ENCODE measurements at places on chromosomes 3 and 15. TPM values are rescaled to one million over a fixed set of nuclear protein-coding genes. Genes with fewer than 3 reads are reported as not detected.

The ZNF385D gene
- total RNA-seq: 3.1 TPM

The MYLK gene
- 168 TPM for total RNA-seq

The TLR9 gene
- 0.91 TPM for total RNA-seq

The LDHAL6B gene
- not detected for total RNA-seq

The PEX11A gene
- total RNA-seq: 17.3 TPM

The PRSS50 gene
- total RNA-seq: 0.69 TPM

- H3K27ac ChIP-seq: no peak overlapping the region
- no peaks in the 10 kb centered on the region for H3K36me3 ChIP-seq
- no peaks in the 10 kb centered on the region for H3K27me3 ChIP-seq
- DNase-seq: no peak
- peaks cover 6% of the 10 kb centered on the region for H3K4me1 ChIP-seq
These were observed 334.9 kb downstream of the PTPRG start for GRCh38 chr3:61896251-61896650.

DNA sequence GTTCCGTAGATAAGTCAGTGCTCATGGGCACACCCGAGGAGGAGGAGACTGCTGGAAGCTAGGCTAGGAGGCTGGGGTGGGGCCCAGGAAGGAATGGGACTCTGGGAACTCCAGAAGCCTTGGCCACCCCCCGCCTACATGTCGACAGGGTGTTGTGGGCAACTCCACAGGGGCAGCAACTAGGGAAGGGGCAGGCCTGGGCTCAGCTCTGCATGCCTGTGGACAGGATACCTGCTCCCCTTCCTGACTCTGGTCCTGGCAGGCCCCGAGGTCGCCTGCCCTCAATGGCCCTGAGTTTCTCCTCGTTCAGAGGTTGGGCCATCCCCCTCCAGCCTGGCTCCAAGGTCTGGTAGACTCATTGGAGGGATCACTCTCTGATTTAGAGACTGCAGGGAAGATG, 138.9 kb upstream of the LINGO1 start:
- no peak overlapping the region for H3K27ac ChIP-seq
- no peaks in the 10 kb centered on the region for H3K4me1 ChIP-seq
- no peaks in the 10 kb centered on the region for H3K27me3 ChIP-seq

DNA sequence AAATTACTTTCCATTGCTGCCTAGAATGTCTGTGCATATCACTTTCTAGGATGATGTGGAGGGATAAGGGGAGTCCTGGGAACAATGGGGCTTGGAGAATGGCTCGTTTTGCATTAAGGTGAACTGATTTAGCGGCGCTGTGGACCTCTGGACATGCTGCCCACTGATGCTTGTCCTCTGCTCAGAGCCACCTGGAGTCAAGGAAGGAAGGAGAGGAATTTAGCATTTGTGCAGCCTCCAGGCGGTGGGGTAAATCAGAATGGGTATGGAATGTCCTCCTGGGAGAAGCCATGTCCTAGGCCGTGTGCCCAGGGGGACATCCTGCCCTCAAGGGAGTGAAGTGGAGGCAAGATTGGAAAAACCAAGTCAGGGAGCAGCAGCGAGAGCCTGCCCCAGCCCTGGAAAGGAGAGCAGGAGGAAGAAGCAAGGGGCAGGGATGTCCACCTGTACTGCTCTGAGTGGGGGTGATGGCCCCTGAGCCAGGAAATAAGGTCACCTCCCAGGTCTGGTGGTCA, 37.8 kb downstream of the KY start:
- H3K4me1 ChIP-seq: no peaks in the 10 kb centered on the region
- no peak for DNase-seq
- no peaks in the 10 kb centered on the region for H3K27me3 ChIP-seq
- H3K4me3 ChIP-seq: no peak overlapping the region

GRCh38 chr3:14719006-14719405, 44.1 kb downstream of the C3orf20 start:
- no peak for DNase-seq
- no peaks in the 10 kb centered on the region for H3K4me1 ChIP-seq
- H3K36me3 ChIP-seq: no peaks in the 10 kb centered on the region
- no peak overlapping the region for H3K4me3 ChIP-seq
- no peak overlapping the region for H3K27ac ChIP-seq

- H3K4me3 ChIP-seq: no peak overlapping the region
- H3K36me3 ChIP-seq: no peaks in the 10 kb centered on the region
- no peak for DNase-seq
- peaks cover 1% of the 10 kb centered on the region for H3K4me1 ChIP-seq
- no peak overlapping the region for H3K27ac ChIP-seq
These were observed 298.2 kb upstream of the SATB1 start for GRCh38 chr3:18723206-18723810.

- H3K4me1 ChIP-seq: peaks cover 5% of the 10 kb centered on the region
- H3K27me3 ChIP-seq: no peaks in the 10 kb centered on the region
- no peak overlapping the region for H3K4me3 ChIP-seq
- H3K27ac ChIP-seq: no peak overlapping the region
- DNase-seq: no peak
These were observed 106.2 kb downstream of the XXYLT1 start for GRCh38 chr3:195164573-195165264.

- no peak overlapping the region for H3K27ac ChIP-seq
- no peaks in the 10 kb centered on the region for H3K36me3 ChIP-seq
These were observed 9.3 kb upstream of the PLXND1 start for GRCh38 chr3:129615751-129616281.

GRCh38 chr3:11626084-11626463, 17.6 kb downstream of the VGLL4 start:
- H3K27me3 ChIP-seq: no peaks in the 10 kb centered on the region
- peaks cover 17% of the 10 kb centered on the region for H3K4me1 ChIP-seq
- H3K36me3 ChIP-seq: no peaks in the 10 kb centered on the region
- DNase-seq: no peak
- H3K4me3 ChIP-seq: no peak overlapping the region

- no peaks in the 10 kb centered on the region for H3K4me1 ChIP-seq
- DNase-seq: no peak
- no peak overlapping the region for H3K4me3 ChIP-seq
- no peak overlapping the region for H3K27ac ChIP-seq
- H3K36me3 ChIP-seq: no peaks in the 10 kb centered on the region
- no peaks in the 10 kb centered on the region for H3K27me3 ChIP-seq
These were observed 16.9 kb upstream of the PSMD6 start for GRCh38 chr3:64039981-64040733.

- no peaks in the 10 kb centered on the region for H3K27me3 ChIP-seq
- no peaks in the 10 kb centered on the region for H3K36me3 ChIP-seq
- no peak overlapping the region for H3K4me3 ChIP-seq
- no peaks in the 10 kb centered on the region for H3K4me1 ChIP-seq
These were observed 92.2 kb downstream of the SV2B start for GRCh38 chr15:91192285-91192684.

DNA sequence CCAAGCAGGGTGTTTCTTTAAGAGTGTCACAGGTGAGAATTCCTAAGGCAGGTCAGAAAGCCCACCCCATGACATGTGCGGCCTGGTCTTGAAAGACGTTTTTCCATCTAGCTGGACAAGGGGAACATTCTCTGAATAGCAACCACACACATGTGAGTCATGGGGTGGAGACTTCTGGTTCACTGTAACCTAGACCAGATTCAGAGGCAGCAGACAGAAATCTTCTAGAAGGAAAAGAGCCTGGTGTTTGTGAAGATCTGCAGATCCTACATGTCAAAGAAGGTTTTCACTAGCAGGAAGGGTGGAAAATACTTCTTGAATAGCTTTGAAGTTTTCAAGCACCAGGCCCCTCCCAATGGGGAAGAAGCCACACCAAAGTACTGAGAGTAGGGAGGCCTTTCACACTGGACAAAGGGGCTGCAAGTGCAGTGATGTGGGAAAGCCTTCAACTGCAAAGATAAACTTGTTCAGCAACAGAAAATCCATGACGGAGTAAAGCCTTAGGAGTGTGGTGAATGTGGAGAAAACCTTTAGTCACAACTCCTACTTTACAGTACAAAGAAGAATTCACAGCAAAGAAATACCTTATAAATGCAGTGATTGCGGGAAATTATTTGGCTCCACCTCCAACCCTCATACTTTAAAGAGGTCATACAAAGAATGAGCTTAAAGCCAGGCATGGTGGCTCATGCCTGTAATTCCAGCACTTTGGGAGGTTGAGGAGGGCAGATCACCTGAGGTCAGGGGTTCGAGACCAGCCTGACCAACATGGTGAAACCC, 17.6 kb downstream of the ADAM10 start:
- no peak overlapping the region for H3K27ac ChIP-seq
- no peak for DNase-seq
- no peaks in the 10 kb centered on the region for H3K36me3 ChIP-seq
- H3K27me3 ChIP-seq: no peaks in the 10 kb centered on the region
- peaks cover 2% of the 10 kb centered on the region for H3K4me1 ChIP-seq

DNA sequence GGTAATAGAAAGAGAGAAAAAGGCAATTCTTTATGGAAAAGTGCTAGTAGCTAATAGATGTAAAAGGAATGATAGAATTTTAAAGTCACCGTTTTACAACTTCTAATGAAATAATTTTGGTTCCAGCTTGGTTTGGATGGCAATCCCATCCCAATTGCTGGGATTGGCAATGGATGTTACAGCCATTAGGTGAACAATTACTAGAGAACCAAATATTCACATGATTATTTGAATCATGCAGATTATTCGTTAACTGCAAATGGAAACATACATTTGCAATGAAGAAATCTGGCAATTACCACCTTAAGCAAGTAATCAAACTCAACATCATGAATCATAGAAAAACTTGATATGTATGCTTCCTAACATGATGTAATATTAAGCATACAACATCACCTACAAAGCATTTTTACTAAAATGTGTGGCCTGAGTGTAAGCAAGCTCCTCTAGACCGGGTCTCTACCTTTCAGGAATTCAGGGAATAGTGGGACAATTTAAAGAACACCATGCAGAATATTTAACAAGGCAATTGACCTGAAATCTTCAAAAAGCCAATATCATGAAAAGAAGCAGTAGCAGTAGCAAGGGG, 26.2 kb upstream of the ANP32A start:
- no peak overlapping the region for H3K27ac ChIP-seq
- peaks cover 3% of the 10 kb centered on the region for H3K4me1 ChIP-seq
- H3K27me3 ChIP-seq: no peaks in the 10 kb centered on the region

GRCh38 chr15:69947394-69947793, 150.3 kb downstream of the TLE3 start:
- H3K4me3 ChIP-seq: no peak overlapping the region
- H3K27ac ChIP-seq: no peak overlapping the region
- DNase-seq: no peak
- no peaks in the 10 kb centered on the region for H3K36me3 ChIP-seq

DNA sequence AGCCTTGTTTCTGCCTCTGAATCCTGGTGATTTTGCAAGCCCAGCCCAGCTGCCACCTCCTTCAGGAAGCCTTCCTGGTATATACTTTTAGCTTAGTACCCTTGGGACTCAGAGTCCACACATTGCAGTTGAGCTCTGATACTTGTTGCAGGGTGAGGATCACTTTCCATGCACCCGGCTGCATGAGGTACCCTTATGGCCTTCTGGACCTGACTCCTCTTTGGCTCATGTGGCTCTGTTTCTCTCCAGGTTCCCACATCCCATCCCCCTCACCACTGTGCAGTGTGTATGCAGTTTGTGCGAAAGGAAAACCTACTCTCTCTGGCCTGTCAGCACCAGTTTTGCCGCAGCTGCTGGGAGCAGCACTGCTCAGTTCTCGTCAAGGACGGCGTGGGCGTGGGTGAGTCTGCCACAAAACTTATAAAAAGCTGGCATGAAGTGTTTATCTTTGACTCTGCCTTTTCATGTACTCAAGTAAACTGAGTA, 23.1 kb upstream of the P4HTM start:
- peaks cover 4% of the 10 kb centered on the region for H3K4me1 ChIP-seq
- no peak for DNase-seq
- H3K4me3 ChIP-seq: no peak overlapping the region
- H3K36me3 ChIP-seq: no peaks in the 10 kb centered on the region

GRCh38 chr3:37481982-37482381, 307.6 kb upstream of the LRRFIP2 start:
- H3K27ac ChIP-seq: no peak overlapping the region
- H3K4me1 ChIP-seq: no peaks in the 10 kb centered on the region
- H3K27me3 ChIP-seq: no peaks in the 10 kb centered on the region
- no peaks in the 10 kb centered on the region for H3K36me3 ChIP-seq
- no peak for DNase-seq
- no peak overlapping the region for H3K4me3 ChIP-seq

DNA sequence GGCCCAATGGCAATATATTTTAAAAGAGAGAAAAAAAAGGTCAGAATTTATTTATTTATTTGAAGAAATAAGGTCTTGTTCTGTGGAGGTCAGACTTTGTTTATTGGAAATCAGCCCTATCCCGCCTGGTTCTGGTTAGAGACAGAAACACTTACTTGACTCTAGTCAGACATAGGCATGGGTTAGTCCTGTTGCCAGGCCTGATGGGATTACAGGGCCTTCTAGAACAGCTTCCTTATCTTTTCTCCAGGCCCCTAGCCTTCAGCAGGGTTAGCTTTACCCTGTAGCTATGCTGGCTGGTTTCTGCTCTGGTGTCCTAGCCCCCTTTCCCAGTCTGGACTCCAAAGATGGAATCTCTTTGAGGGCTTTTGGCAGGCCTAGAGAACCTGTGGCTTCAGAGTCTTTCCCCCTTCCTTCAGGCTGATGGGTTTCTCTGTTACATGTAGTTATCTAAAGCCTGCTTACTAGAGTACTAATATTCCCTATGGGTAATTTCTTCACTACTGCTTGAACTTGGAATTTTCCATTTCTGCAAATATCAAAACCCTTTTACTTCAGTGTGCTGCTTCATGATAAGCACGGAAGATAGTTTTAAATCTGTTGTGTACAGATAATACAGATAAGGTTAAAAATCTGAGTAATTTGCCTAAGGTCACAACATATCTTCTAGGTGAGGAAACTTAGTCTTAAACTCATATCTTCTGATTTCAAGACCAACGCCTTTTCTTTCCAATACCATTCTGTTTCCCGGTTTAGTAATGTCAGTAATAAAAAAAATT, 10.6 kb downstream of the IREB2 start:
- H3K27me3 ChIP-seq: no peaks in the 10 kb centered on the region
- DNase-seq: no peak
- no peaks in the 10 kb centered on the region for H3K36me3 ChIP-seq
- H3K27ac ChIP-seq: peak overlapping the region; percentile 11
- peaks cover 15% of the 10 kb centered on the region for H3K4me1 ChIP-seq

GRCh38 chr15:75570126-75570845, 8.8 kb downstream of the PTPN9 start:
- DNase-seq: no peak
- H3K36me3 ChIP-seq: no peaks in the 10 kb centered on the region
- H3K4me1 ChIP-seq: peaks cover 1% of the 10 kb centered on the region
- no peak overlapping the region for H3K27ac ChIP-seq
- H3K27me3 ChIP-seq: no peaks in the 10 kb centered on the region
